ENCODE measurements at places on chromosomes 3 and 15. TPM values are rescaled to one million over a fixed set of nuclear protein-coding genes. Genes with fewer than 3 reads are reported as not detected.

DNA sequence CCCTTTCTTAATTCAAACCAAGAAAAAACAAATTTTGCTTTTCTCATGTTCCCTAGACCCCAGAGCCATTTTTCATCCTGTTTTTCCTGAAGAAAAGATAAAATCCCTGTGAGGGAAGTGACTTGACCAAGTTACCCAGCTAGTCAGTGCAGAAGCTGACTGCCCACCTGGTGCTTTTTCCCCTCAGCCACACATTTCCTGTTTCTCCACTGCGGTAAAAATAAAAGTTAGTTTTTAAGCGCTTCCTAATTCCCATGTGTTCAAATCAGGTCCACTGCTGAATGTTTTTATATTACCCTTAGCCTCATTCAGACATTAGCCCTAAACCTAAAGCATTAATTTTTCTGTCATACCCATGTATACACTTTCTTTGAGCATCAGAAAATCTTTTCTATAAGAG is 26.1 kb downstream of the PPP2R3A start:
- no peak for DNase-seq

DNA sequence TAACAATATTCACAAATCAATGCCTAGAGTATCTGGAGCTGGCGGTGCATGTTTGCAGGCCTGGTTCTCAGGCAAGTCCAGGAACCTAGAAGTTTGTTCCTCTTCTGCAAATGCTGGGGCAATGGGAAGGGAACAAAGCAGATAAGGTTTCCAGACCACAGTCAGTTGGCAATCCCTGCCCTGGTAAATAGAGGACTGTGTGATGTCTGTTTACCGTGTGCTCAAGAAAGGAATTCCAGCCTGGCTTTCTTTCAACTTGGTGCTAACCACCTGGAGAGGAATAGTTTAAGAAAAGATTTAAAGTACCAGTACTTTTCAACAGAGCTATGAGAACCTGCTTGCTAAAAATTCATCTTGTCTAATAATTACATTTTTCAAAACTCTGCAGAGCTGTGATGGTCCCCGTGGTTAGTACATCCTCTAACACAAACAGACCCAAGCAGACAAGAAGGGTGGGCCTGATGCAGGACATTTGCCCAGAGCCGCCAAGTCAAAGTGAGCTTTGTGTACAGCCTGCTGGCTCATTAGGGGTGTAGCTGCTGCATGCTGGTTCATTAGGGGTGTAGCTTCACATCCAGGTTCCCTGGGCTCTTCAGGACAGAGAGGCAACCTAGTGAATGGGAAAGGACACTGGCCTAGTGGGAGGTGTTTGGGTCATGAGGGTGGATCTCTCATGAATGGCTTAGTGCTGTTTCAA is 220.5 kb downstream of the SQOR start:
- no peak for DNase-seq

The TRIM42 gene
- not detected for polyA plus RNA-seq

The CCDC80 gene
- polyA plus RNA-seq = 112 TPM

DNA sequence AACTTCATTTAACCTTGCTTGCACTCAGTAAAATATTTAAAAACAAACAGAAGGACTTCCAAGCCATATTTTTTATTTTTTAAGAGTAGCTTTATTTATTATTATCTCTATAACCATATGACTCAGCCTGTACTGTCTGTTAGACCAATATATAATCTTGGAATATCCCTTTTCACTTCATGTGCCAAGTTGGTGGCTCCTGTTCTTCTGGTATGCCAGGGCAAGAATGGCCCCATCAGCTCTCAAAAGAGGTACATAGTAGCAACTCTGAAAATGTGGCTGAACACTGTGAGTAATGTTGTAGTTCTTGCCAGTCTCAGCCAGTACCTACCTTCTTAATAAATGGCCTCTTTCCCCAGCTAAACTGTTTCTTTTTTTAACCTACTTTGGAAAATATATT is 257.0 kb upstream of the UBE2E1 start:
- no peak for DNase-seq

The LOXL1 gene
- 84.0 TPM for polyA plus RNA-seq
